ENCODE measurements at places on chromosomes 3 and 15.

- no peaks in the 10 kb centered on the region for H3K27me3 ChIP-seq
- H3K27ac ChIP-seq: no peak overlapping the region
- no peaks in the 10 kb centered on the region for H3K36me3 ChIP-seq
- H3K4me1 ChIP-seq: peaks cover 33% of the 10 kb centered on the region
- DNase-seq: no peak
- no peak overlapping the region for H3K4me3 ChIP-seq
These were observed 34.2 kb downstream of the CLEC3B start for GRCh38 chr3:45060165-45060892.

DNA sequence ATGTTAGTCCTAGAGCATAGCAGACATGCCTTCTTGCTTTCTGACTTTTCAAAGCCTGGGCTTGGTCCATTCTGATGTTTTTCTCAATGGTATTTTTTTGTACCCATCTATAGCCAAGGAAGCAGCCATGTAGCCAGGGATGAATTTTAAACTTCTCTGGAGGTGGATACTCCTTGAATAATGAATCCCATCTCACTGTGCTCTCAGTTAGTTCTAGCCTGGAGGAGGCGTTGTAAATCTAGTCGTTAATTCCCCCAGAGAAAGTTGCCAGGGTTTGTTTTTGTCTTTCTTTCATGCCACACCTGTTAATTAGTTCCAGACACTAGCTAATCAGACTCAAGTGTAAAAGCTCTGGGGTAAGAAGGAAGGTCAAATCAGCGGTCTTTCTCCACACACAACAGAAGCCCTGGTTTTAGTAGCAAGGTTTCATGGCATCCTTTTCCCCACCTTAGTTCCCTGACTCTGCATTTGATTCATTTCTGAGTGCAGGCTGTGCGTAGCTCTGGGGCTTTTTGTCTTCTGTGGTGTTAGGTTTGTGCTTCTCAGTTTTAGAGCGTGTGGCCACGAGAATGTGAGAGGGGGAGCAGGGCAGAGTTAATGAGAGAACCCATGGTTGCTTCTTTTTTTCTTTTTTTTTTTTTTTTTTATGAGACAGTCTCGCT, 19.7 kb downstream of the PTPRG start:
- DNase-seq: no peak
- H3K27me3 ChIP-seq: no peaks in the 10 kb centered on the region
- no peak overlapping the region for H3K27ac ChIP-seq
- H3K4me1 ChIP-seq: peaks cover 16% of the 10 kb centered on the region
- no peak overlapping the region for H3K4me3 ChIP-seq

- H3K4me1 ChIP-seq: peaks cover 30% of the 10 kb centered on the region
- H3K27ac ChIP-seq: no peak overlapping the region
- H3K36me3 ChIP-seq: no peaks in the 10 kb centered on the region
- peaks cover 5% of the 10 kb centered on the region for H3K27me3 ChIP-seq
- no peak overlapping the region for H3K4me3 ChIP-seq
These were observed 213.8 kb downstream of the RPLP1 start for GRCh38 chr15:69666441-69666882.

DNA sequence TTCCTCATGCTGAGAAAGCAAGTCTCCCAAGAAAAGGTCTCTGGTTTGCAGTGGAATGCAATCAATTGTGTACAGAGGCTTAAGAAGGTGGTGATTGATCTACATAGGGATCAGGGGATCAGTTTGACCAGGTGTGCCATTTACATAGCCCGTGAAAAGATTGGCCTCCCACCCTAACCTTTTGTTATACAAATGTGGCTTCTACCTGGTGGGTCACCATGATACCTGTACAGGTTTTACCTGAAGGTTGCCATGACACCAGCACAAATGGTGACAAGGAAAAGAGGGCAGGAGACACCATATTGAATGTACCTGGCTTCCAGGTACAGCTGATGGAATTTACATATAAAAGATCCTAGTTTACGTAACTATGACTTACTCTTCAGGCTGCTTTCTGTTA, 25.5 kb upstream of the TEX55 start:
- H3K4me3 ChIP-seq: no peak overlapping the region
- no peak for DNase-seq
- H3K36me3 ChIP-seq: peaks cover 5% of the 10 kb centered on the region
- H3K4me1 ChIP-seq: no peaks in the 10 kb centered on the region
- H3K27me3 ChIP-seq: peaks cover 3% of the 10 kb centered on the region
- no peak overlapping the region for H3K27ac ChIP-seq

- no peaks in the 10 kb centered on the region for H3K27me3 ChIP-seq
- H3K27ac ChIP-seq: peak overlapping the region; percentile 99
- H3K36me3 ChIP-seq: peaks cover 8% of the 10 kb centered on the region
These were observed 612 bp downstream of the C3orf38 start for GRCh38 chr3:88150371-88150770.

DNA sequence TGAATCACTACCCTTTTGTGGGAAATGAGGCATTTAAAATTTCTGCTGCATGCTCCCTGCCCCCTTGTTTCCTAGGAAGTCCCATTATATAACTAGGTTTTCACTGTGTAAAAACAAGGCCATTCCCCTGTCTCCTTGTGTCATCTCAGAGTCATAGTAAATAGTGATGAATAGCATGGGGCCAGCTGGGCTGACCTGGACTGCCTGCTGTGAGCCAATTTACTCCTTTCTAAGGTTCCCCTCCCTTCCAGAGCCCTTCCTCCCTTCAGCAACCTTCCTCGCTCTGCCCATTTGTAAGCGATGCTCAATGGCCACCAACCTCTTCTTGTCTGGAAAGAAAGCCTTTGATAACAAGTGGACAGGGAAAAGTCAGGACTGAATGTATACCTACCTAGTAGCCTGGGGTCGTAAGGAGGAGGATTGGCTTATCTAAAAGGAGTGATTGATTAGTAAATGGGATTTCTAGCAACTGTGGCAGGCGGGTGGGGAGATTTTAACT, 11.7 kb downstream of the ITGA11 start:
- no peak overlapping the region for H3K27ac ChIP-seq
- H3K4me1 ChIP-seq: peaks cover 20% of the 10 kb centered on the region
- H3K4me3 ChIP-seq: no peak overlapping the region
- DNase-seq: no peak
- no peaks in the 10 kb centered on the region for H3K36me3 ChIP-seq

DNA sequence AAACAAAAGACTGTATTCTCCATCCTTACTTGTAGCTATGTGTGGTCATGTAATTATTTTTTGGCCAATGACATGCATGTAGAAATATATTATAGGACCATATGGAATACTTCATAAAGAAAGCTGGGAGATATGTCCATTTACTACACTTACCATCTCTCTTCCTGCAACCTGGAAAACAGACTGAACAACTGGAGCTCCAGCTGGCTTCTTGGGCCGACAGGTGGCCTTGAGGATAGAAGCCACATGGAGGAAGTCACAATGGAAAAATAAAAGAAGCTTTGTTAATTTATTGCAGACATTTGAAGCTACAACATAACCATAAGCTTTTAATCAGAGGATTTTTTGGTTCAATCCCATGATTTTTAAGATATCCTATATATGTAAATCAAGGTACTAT, 167.9 kb upstream of the CBLB start:
- no peaks in the 10 kb centered on the region for H3K27me3 ChIP-seq
- no peak overlapping the region for H3K4me3 ChIP-seq
- peaks cover 10% of the 10 kb centered on the region for H3K36me3 ChIP-seq
- H3K4me1 ChIP-seq: peaks cover 33% of the 10 kb centered on the region

DNA sequence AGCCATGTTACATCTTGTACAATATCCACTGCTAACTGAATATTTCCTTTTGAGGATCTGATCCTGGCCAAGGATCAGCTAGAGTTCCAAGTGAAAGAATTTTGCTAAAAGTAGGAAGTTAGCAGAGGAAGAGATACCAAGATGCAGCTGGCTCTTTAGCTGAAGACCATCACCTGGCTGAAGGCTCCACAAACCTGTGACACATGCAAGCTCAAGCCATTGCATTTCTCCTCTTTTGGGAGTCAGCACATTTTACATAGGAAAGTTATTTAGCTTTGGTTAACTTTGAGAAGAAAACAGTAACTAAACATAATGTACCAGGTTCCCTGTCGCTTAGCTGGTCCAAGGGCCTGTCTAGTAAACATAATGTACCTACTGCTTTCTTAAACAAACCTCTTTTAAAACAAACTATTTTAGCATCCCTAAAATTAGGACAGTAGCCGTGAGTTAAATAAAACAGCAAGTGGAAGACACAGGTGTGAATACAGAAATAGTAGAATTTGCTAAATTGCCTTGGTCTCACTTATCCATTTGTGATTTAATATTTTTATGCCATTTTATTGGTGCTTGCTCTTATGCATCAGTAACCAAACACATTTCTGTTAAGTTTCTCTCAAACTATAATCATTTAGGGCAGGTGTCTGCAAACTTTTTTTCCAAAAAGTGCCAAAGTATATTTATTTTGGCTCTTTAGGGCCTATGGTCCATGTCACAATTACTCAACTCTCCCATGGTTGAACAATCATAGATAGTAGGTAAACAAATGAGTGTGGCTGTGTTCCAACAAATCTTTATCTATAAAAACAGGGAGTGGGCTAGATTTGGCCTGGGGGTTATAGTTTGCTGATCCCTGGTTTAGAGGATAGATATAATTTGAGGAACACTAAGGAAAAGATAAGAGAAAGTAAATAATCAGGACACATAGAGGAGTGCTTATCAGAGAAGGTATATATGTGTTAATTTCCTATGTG, 11.2 kb downstream of the GCSAM start:
- no peak for DNase-seq
- no peaks in the 10 kb centered on the region for H3K36me3 ChIP-seq
- H3K27ac ChIP-seq: no peak overlapping the region
- peaks cover 19% of the 10 kb centered on the region for H3K4me1 ChIP-seq

DNA sequence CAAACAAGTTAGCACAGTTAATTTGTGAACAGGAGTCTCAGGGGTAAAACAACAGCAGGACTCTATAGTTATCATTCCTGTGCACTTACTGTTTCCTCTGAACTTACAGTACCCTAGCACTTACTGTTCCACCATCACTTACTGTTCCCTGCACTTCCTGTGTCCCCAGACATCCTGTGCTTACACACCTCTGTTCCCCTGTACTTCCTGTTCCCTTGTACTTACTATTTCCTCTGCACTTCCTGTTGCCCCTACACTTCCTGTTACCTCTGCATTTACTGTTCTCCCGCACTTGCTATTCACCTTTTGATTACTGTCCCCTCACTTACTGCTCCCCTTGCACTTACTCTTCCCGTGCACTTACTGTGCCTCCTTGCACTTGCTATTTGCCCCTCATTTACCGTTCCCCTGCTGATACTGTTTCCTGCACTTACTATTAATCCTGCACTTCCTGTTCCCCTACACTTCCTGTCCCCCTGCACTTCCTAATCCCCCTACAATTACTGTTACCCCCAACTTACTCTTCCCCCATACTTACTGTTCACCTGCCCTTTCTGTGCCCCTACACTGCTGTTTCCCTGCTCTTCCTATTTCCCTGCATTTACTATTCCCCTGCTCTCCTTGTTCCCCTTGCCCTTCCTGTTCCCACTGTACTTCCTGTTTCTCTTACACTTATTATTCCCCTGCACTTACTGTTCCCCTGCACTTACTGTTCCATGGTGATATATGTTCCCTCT, 30.3 kb downstream of the TPRA1 start:
- H3K4me1 ChIP-seq: no peaks in the 10 kb centered on the region
- H3K4me3 ChIP-seq: no peak overlapping the region
- DNase-seq: no peak
- H3K27ac ChIP-seq: no peak overlapping the region
- H3K27me3 ChIP-seq: peaks cover 4% of the 10 kb centered on the region

DNA sequence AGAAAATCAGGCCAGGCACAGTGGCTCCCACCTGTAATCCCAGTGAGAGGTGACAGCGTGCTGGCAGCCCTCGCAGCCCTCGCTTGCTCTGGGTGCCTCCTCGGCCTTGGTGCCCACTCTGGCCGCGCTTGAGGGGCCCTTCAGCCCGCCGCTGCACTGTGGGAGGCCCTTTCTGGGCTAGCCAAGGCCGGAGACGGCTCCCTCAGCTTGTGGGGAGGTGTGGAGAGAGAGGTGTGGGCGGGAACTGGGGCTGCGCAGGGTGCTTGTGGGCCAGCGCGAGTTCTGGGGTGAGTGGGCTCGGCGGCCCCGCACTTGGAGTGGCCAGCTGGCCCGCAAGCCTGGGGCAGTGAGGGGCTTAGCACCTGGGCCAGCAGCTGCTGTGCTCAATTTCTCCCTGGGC, 252.6 kb downstream of the FOXP1 start:
- H3K27ac ChIP-seq: no peak overlapping the region
- H3K4me1 ChIP-seq: peaks cover 12% of the 10 kb centered on the region
- H3K27me3 ChIP-seq: no peaks in the 10 kb centered on the region
- H3K36me3 ChIP-seq: peaks cover 34% of the 10 kb centered on the region
- no peak overlapping the region for H3K4me3 ChIP-seq

GRCh38 chr3:21426920-21427319, 324.1 kb downstream of the ZNF385D start:
- no peak overlapping the region for H3K4me3 ChIP-seq
- no peak overlapping the region for H3K27ac ChIP-seq
- H3K36me3 ChIP-seq: no peaks in the 10 kb centered on the region
- no peaks in the 10 kb centered on the region for H3K27me3 ChIP-seq

GRCh38 chr3:31880020-31880419, 101.0 kb downstream of the OSBPL10 start:
- peaks cover 41% of the 10 kb centered on the region for H3K4me1 ChIP-seq
- H3K27ac ChIP-seq: no peak overlapping the region
- no peak overlapping the region for H3K4me3 ChIP-seq
- H3K36me3 ChIP-seq: no peaks in the 10 kb centered on the region

DNA sequence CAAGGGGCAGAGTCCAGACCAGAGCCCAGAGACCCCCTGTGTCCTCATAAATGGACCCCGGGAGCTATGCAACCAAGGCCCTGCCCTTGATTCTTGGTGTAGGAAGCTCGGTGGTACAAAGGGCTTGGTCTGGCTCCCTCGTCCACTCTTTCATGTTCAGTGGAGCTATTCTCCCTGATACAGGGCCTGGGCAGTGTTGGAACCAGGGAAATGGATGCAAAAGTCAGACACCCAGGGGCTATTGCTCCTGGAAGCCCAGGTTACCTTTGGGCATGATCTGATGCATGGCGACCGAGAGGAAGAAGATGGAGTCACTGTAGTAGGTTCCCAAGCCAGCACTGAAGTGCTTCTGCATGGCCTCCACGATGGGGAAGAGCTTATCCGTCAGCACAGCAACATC, 44.5 kb downstream of the XXYLT1 start:
- no peaks in the 10 kb centered on the region for H3K27me3 ChIP-seq
- no peak for DNase-seq
- peaks cover 7% of the 10 kb centered on the region for H3K4me1 ChIP-seq
- H3K4me3 ChIP-seq: no peak overlapping the region
- H3K36me3 ChIP-seq: peaks cover 14% of the 10 kb centered on the region
- no peak overlapping the region for H3K27ac ChIP-seq

GRCh38 chr3:159148466-159148865, 346.6 kb downstream of the MFSD1 start:
- no peaks in the 10 kb centered on the region for H3K36me3 ChIP-seq
- H3K27ac ChIP-seq: no peak overlapping the region
- no peak for DNase-seq
- no peak overlapping the region for H3K4me3 ChIP-seq

- peaks cover 39% of the 10 kb centered on the region for H3K4me1 ChIP-seq
- H3K4me3 ChIP-seq: no peak overlapping the region
- H3K27me3 ChIP-seq: no peaks in the 10 kb centered on the region
These were observed 8.5 kb upstream of the CCDC80 start for GRCh38 chr3:112649478-112649735.

All from mesothelial cell of epicardium (in vitro differentiated cells).